Activated T-helper 1 cell treated with anti-CD3 and anti-CD28 coated beads, Interleukin-12 subunit alpha, Interleukin-12 subunit beta, Interleukin-2, Interleukin-4 antibody, amounts not matched to agents 30 ng/mL and 10 ng/mL and 1 ng/mL, durations not matched to agents 14 hours and 24 hours and 36 hours (primary cell): ENCODE measurements at places on chromosomes 5 and 9.

DNA sequence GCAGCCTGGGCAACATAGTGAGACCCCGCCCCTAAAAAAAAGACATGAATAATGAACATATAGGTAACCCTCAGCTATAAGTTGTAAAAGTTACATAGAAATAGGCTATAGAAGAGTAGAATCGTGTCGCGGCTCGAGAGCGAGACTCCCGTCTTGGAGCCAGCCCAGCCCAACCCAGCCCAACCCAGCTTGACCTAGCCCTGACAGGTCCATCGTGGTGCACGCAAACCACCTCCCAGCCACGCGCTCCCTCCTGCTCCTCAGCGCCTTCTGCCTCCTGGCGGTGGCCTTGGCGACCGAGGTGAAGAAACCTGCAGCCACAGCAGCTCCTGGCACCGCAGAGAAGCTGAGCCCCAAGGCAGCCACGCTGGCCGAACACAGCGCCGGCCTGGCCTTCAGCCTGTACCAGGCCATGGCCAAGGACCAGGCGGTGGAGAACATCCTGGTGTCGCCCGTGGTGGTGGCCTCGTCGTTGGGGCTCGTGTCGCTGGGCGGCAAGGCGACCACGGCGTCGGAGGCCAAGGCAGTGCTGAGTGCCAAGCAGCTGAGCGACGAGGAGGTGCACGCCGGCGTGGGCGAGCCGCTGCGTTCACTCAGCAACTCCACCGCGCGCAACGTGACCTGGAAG, 10.8 kb downstream of the KIF24 start:
- DNase-seq, result no peak

- no peak for DNase-seq
Measured at GRCh38 chr5:152306386-152306785, 98.7 kb downstream of the NMUR2 start.

DNA sequence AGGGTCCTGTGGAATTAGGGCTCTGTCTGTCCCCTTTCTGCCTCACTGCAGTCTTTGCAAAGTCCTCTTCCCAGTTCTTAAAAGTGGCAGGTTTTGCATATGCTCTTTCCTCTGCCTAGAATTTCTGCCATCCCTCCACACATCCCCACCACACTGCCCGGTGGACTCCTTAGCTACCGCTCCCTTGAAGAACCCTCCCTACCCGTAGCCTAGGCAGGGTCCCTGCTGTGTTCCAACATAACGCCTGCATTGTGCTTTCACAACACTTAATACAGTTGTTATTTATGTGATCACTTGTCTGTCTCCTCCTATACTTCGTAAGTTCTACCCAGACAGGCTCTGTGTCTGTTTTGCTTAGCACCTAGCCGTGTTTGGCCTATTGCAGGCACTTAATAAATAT, 142.5 kb upstream of the DMRT1 start:
- DNase-seq, result no peak

DNA sequence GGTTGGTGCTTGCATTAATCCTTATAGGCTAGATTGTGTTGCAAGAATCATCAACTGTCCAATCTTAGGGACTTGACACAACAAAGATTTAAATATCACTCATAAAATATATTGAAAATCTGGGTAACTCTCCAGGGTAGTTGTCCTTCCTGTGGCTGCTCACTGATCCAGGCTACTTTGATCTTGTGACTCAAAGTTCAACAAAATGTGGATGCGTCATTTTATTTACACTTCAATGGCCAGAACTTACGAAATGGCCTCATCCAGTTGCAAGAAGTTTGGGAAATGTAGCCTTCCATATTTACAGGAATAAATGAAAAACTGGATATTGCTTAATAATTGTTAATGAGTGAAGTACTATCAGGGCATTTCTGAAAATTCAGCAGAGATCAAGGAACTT, 235.5 kb upstream of the ACTBL2 start:
- no peak for DNase-seq

DNA sequence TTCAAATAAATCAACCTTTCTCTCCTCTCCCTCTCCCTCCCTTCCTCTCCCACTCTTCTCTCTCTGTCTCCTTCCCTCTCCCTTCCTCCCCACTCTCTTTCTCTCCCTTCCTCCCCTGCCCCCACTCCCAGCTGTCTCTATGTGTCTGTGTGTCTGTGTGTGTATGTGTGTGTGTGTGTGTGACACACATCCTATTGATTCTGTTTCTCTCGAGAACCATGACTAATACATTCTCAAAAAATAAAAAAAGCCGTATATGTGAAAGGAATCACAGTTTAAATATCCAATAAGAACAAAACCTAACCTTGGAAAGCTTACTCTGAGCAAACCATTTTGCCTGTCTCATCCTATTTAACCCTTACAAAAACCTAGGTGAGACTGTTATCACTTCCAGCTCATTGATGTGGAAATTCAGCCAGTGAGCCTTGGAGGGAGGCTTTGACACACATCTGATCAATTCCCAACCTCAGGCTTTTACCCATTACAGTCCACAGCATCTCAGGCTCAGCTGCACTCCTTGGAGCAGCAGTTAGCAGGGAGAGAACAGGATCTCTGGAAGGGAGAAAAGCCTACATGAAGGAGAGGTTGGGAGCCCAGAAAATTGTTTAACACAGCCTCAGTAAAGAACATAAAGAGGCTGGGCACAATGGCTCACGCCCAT, 8.3 kb downstream of the HSD17B3 start:
- DNase-seq, result no peak

- no peak for DNase-seq
Measured at GRCh38 chr9:88997646-88998045, 6.4 kb downstream of the S1PR3 start.

- no peak for DNase-seq
Measured at GRCh38 chr9:121651295-121652020, at the start of gene DAB2IP. TSS of gene DAB2IP (plus strand) at chr9:121651634. CDS start at chr9:121651776, 142 bp downstream.

- no peak for DNase-seq
Measured at GRCh38 chr5:136984772-136985446, 514.2 kb downstream of the SPOCK1 start.

DNA sequence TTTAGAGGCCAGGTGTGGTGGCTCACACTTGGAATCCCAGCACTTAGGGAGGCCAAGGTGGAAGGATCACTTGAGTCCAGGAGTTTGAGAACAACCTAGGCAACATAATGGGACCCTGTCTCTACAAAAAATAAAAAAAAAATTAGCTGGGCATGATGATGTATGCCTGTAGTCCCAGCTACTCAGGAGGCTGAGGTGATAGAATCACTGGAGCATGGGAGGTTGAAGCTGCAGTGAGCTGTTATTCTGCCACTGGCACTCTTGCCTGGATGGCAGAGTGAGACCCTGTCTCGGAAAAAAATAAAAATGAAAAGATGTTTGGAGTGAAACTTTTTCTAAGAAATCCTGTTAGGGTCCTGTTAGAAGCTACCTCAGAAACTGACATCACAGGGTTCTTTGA, 24.2 kb downstream of the OCLN start:
- no peak for DNase-seq

DNA sequence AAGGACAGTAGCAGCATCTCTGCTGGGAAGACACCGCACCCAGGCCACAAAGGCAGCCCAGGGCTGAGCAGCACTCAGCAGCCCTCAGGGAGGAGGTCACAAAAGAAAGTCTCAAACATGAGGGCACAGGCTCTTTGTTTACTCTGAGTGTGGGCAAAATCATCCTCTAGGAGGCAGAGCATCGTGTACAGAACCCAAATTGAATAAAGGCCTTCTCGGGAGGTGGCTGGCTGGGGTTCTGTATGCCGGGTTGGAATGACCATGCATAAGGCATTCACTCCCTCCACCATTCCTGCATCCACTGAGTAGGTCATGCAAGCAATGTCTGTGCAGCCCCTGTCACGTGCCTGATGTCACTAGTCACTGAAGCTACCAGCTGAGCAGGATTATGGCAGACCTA, 412.8 kb downstream of the SPOCK1 start:
- DNase-seq, result no peak

DNA sequence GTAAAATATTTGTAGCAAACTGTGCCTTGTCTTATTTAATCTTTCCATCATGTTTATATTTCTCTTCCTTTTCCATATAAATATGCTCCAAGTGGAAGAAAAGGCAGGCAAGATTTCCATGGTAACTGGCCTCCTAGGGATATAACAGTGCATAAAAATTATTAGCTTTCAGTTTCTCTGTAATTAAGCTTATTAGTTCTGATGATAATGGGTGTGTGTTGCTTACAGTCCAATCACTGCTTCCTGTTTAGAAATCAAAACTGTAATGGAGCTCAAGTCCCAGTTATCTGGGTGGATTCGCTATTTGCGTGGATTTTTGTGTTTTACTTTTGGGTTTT, 213.0 kb downstream of the PJA2 start:
- DNase-seq, result no peak

- no peak for DNase-seq
Measured at GRCh38 chr9:105076729-105077128, 148.8 kb upstream of the ABCA1 start.

DNA sequence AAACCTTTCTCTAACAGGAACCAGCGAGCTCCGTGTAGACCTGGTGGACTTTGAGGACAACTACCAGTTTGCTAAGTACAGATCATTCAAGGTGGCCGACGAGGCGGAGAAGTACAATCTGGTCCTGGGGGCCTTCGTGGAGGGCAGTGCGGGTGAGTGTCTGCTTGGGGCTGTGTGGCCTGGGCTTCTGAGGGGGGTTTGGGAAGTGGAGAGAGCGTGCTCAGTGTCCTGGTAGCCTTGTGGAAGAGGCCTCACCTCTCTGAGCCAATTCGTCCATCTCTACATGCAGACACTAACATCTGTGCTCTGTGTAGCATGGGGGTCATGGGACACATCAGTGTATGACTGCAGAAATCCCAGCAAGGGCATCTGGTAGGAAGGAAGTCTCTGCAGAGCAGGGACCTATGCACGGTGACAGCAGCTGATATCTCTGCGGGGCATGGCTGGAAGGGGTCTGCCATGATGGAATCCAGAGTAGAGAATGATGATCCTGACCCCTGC, 5.9 kb downstream of the FCN2 start:
- DNase-seq, result no peak

DNA sequence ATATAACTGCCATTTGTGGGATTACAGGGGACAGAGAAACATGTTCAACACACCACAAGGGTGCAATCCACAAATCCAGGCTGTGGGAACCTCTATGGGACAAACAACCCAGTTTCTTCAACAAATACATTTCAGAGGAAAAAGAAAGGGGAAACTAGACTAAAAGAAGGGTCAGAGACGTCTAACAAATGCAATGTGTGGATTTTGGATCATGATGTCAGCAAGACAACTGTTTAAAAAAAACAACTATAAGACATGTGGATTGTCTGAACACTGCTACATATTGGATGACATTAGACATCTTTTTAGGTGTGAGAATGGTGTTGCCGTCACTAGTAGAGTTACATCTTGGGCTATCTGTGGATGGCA, 3.9 kb upstream of the RALGDS start:
- no peak for DNase-seq

DNA sequence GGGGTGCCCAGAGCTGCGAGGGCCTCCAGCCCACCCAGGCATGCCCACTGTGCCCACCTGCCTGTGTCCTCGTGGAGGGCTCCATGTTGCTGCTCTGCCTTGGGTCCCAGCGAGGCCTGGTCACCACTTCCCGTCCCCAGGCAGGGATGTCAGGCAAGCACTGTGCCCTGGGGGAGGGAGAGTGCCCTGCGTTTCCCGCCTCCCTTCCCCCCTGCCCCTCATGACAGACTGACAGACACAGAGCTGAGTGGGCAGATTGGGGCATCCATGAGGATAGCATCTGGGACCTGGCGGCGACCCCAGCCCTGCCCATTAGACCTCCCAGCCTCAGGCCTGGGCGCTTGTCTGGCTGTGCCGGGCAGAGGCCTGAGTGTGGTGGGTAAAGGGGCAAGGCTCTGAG, 56.9 kb downstream of the KCNT1 start:
- DNase-seq, result no peak

DNA sequence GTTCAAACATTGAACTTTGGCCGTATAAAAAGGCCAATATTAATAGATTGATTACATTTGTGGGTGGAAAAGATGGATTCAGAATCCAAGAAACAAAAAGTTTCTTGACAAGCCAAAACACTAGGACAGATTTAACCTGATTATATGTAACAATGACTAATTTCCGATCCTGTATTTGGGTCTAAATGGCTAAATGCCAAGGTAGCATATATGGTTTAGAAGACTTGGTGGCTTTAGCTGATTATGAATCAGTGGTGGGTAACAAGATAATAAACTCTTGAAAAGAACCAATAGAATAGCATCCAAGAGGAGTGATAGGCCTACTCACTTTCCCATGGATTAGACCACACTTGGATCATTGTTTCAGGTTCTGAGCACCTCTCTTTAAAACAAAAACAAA, 21.8 kb upstream of the ANP32B start:
- DNase-seq, result no peak

- no peak for DNase-seq
Measured at GRCh38 chr9:127380479-127380878, 16.5 kb upstream of the SLC2A8 start.

DNA sequence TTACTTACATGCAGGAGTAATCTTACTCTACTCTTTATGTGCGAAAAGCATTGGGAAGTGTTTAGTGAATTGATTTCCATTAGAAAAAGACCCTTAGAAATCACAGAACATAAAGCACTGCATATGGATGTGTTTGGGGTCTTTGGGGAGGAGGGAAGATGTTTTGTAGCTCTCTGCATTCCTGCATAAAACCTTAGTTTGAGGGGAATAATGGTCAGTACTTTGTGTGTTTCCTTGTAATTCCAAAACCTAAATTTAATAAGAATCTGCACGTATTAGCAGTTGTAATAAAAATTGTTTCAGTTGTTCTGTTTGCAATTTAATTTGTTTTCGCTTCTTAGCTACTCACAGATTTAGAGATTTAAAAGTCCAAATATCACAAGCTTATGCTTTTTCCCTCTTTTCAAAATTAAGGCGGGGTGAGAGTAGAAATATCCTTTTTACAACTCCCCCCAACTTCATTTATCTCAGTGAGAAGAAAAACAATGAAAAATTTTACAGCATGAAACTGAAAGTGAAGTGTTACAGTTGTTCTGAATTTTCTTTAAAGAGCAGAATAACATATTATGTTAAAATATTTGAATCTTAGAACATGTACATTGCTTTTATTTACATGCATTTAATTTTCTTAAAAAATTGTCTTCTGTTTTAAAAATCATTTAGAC, 143.8 kb downstream of the SMARCA2 start:
- no peak for DNase-seq

DNA sequence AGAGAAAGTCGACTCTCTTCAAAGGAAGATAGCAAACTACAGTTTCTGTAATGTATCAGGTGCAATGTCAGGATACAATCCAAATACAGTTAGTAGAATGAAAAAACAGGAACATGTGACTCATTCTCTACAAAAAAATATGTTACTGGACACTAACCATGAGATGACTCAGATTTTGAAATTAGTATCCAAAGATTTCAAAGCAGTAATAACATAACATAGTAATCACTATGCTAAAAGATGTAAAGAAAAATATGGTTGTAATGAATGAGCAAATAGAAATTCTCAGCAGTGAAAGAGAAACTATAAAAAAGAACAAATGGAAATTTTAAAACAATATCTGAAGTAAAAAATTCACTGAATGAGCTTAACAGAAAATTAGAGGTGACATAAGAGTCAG, 42.3 kb downstream of the SHOC1 start:
- DNase-seq, result no peak
